Stimulated activated CD8-positive, alpha-beta memory T cell treated with anti-CD3 and anti-CD28 coated beads, Interleukin-2, amount 100 ng/mL, for 1 hour (primary cell): ENCODE measurements at places on chromosomes 11 and 22.

DNA sequence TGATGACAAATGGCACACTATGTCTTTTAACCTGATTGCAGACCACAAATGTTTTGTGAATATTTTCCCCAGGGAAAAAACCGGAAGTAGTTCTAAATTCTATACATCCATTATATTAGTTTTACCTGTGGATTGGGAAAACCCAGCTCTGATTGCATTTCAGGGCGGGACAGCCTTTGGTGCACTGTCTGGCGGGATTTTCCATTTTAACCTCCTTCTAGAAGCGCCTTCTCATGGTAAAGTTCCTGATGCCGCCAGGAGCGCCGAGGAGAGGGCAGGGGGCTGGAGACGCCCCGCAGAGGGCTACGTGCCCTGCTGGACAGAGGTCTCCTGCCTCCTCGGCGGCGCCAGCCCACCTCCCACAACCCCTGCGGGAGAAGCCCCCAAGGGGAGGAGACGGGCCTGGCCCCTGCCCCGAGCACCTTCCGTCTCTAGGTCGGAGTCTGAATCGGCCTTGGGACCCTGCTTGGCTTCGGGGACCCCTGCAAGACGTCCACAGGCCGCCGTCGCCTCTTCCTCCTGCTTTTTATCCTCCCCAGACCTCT is 1.2 kb upstream of the P2RX6 start:
- no peak for DNase-seq

DNA sequence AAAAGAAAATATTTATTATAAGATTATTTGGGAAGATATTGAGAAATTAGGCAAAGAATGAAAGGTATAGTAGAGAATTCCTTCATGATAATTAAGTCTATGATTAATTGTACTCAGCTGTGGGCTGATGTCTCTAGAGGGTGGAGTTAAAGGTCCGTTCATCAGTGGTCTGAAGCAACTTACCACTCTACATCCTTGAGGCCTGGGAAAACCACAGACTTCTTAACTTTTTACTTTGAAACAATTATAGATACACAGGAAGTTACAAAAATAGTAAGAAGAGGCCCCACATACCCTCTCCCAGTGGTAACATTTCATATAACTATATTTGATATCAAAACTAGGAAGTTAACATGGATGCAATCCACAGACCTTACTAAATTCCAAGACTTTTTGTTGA is 167.0 kb upstream of the NECTIN1 start:
- DNase-seq, result no peak

GRCh38 chr22:24118689-24119384 is 62.5 kb upstream of the SUSD2 start:
- DNase-seq, result no peak

DNA sequence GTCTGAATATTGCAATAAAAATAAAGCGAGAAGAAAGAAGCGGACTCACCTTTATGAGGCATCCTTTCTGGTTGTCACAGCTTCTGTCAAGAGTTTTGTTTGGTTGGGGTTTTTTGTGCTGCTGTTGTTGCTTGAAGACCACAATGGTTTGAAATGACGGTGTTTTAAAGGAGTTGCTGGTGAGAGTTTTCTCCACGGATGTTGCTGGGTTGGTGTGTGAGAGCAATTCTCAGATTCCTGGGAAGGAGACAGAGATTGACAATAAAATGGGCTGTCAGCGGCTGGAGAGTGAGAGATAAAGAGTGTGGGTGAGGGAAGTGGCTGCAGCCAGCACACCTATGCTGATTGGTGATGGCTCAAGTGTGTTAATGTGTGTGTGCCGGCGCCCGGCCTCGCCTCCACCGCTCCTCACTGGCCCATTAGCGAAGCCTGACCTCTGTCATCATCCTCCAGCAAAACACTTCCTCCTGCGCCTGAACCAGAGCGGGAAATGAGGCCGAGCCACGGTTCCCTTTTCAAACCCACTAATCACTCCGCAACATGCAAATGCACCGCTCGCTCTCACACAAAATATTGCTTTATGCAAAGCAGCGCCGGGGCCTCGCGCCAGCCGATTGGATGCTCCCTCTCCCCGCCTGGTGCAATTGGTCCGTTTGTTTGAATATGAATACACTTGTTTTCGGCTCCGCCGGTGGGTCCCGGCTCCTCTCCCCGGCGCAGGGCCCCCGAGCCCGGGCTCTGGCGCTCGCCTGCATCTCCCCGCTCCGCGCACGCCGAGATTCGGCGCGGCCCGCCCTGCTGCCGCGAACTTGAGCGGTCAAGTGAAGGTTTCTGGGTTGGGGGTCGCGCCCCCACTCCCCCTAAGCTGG is at the start of gene PAX6:
Gene PAX6, minus strand, starts transcription at position 544 of the 869 bp plus-strand sequence. CDS start 4,911 bp downstream, outside the sequence.
- no peak for DNase-seq
